Anterior cingulate cortex (tissue), 58 donors: ENCODE measurements at places on chromosomes 1 and 21.

DNA sequence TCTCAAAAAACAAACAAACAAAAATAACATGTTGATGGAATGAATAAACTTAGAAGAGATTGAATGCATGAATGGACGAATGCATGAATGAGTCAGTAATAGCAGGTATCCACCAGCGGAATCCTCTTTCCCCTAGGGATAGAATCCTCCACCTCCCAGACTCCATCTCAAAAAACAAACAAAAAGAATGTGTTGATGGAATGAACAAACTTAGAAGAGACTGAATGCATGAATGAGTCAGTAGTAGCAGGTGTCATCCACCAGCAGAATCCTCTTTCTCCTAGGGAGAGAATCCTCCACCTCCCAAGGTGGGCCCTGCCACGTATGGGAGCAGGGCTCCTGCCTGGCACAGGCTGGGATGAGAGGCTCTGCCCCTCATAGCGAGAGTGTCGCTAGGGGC is 26.8 kb upstream of the RNF19B start:
- DNase-seq: no peak

GRCh38 chr1:231214918-231215680 is 25.9 kb upstream of the GNPAT start:
- DNase-seq: no peak

- DNase-seq: no peak
Observed at GRCh38 chr1:221727146-221728036, 14.5 kb downstream of the DUSP10 start.

- DNase-seq: no peak
Observed at GRCh38 chr1:167708940-167709389, 12.8 kb upstream of the MPZL1 start.

DNA sequence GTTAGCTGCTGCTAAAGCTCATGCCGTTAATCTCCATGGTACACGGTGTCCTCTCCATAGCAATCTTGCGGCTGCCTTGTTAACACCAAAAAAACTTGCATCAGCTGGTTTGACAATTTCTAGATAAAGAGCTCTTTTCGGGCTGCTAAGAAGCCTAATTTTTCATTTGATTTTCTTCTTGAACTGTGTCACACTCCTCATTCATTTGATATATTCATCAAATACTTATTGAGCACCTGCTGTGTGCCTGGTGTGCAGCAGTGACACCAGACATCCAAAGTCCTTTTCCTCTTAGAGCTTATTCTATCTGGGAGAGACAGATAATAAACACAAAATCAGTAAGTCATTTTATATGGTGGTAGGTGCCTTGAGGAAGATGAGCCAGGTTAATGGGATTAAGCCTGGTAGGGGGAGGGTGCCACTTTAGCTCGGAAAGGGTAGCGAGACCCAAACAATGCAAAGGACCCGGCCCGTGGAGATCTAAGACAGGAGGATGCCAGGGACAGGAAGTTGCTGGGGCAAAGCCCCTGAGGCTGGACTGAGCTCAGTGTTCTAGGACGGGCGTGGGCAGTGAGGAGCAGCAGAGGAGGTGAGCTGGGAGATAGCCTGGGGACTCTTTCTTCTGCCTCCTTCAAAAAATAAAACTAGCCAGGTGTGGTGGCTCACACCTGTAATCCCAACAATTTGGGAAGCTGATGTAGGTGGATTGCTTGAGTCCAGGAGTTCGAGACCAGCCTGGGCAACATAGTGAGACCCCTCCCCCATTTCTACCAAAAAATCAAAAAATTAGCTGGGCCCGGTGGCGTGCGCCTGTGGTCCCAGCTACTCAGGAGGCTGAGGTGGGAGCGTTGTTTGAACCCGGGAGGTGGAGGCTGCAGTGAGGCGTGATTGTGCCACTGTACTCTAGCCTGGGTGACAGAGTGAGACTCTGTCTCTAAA is 50.7 kb upstream of the LGALS8 start:
- DNase-seq: no peak
